ENCODE measurements at places on chromosomes 6 and 20.

DNA sequence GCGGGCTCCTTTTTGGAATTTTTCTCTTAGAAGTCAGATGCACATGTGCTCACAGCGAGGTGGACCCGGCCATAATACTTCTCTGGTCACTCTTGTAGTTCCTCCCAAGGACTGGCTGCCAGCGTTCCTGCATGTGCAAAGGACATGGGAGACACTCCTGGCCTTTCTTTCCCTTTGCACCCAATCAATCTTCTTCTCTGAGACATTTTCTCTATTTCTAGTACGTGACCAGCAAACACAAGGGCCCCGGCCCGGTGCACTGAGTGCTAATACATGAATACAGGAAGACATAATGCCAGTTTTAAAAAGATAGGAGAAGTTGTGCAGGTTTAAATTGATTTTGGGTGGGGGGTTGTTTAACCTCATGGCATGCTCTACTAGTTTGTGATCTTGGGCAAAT lies 233.6 kb downstream of the SMOC2 start:
- DNase-seq = no peak

- no peak for DNase-seq
Measured at GRCh38 chr6:63584125-63584514, 11.8 kb downstream of the LOC128125822 start.

DNA sequence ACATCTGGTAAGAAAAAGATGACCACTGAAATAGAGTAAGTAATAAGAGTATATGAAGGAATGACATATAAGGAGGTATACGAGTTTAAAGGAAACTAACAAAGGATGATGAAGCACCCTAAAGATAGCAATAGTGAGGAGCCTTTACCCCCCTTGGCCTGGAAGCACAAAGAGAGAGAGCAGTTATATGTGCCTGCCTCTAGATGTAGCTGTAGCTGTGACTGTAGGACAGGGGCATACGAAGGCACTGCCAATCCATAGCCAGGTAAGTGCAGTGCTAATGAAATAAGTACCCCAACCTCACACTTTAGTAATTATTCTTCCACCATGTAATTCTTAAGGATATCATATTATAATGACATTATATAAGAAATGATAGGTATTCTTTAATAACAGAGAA lies 90.1 kb upstream of the FKBP1C start:
- DNase-seq = no peak

DNA sequence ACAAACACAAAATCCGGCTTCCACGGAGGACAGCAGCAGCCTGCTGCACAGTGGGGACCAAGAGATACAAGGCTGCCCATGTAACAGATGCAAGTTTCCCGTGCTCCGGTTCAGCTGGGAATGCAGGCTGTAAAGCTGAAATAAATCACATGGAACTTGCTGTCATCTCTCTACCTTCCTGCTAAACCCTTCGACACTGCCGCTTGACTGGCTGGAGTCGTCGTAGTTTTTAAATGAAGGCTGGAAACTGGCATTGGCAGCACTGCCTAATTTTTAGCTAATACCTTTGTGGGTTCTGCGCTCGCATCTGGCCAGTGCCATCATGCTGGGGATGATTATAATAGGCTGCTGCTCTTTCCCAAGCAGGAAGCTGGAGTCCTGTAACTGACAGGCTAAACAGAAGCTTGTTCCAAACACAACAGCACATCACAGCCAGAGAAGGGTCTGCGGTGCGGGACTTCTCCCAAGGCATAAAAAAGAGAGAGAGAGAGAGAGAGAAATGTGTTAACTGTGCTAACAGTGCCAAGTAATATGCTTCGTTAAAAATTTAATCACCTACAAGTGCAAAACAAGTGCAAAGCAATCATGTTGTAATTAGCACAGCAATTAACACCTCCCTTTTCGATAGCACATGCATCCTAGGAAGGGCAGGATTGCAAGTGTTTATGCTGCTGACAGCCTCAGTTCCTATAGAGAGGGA lies 146.1 kb downstream of the TFAP2A start:
- no peak for DNase-seq

- DNase-seq = no peak
Measured at GRCh38 chr6:33993091-33993490, 152.8 kb downstream of the GRM4 start.

- no peak for DNase-seq
Measured at GRCh38 chr20:63688228-63689045, 8.0 kb upstream of the TNFRSF6B start.

- DNase-seq = no peak
Measured at GRCh38 chr20:41247523-41248367, 69.8 kb downstream of the ZHX3 start.

GRCh38 chr20:58706975-58707681 lies 14.5 kb downstream of the NPEPL1 start:
- DNase-seq = no peak

- no peak for DNase-seq
Measured at GRCh38 chr20:19832875-19833274, 74.8 kb downstream of the RIN2 start.

- DNase-seq = peak; percentile 90
Measured at GRCh38 chr6:43454696-43455530, 435 bp downstream of the DLK2 start.

- no peak for DNase-seq
Measured at GRCh38 chr6:84409911-84410310, 182.5 kb upstream of the CEP162 start.

DNA sequence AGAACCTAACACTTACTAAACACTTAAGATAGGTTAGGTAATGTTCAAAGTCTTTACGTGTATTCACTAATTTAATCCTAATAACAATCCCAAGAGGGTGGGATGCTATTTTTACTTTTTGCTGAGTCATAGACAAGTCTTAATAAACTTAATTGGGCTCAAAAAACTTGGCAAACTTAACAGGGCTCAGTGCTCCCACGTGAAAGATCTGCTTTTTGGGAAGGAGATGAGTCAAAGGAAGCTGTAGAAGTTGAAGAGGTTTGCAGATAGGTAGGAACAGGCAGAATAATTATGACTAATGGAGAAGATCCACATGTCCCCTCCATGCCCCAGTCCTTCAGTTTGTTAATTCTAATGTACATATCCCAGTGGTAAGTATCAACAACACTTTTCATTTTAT lies 44.5 kb upstream of the STMND1 start:
- DNase-seq = no peak

GRCh38 chr6:24742216-24742738 lies 23.3 kb upstream of the C6orf62 start:
- DNase-seq = no peak

- DNase-seq = no peak
Measured at GRCh38 chr6:153208706-153209105, 77.6 kb upstream of the RGS17 start.

DNA sequence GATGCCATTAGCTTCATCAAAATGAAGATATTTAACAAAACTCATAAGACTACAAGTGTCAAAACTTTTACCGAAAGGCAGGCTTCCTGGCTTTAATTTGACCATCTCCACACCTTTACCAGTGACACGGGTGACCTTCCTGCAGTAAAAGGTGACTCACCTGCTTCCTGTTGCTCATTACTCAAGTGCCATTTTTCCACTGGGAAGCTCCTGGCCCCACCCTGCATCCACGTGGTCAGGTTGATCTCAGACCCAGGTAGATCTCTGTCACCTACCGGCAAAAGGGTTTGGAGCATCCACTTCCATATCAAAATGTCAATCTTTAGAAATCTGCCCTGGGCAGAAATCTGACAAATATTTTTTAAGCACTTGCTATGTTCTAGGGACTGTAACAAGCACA lies 31.9 kb upstream of the CDH4 start:
- DNase-seq = no peak

DNA sequence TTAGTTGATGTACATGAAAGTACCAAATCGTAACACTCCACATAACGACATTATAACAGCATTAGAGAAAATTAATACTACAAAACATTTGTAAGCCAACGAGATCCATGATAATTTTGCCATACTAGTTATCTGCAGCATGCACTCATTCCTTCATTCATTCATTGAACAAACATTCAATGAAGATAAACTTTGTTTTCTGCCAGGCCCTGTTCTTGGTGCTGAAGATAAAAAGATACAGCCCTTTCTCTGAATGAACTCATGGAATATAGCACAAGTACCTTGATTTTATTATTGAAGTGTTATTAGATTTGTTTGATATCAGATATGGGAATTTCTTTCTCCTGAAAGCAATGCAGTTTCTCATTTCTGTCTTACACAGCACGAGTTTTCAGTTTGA lies 524.0 kb downstream of the TFAP2A start:
- DNase-seq = no peak

- DNase-seq = no peak
Measured at GRCh38 chr6:48401016-48401415, 290.0 kb upstream of the PTCHD4 start.

GRCh38 chr6:137094411-137095008 lies 49.7 kb upstream of the IL20RA start:
- peak; percentile 51 for DNase-seq

DNA sequence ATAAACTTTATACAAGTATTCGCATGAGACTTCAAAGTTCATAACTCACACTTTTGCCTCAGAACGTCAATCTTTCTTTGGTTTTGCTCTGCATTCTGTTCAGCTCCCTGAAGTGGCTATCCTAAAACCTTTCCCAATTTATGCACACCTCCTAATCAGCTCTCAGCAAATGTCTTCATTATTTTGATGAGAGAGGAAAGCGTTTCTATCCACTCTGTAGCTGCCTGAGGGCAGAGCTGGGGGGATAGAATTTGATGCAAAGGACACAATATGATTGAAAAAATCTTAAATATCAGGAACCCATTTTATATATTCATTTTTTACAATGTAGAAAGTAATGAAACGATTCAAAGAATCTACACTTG lies 66.8 kb downstream of the MOXD1 start:
- no peak for DNase-seq

GRCh38 chr20:60206259-60206658 lies 248.0 kb downstream of the CDH26 start:
- DNase-seq = peak; percentile 20

DNA sequence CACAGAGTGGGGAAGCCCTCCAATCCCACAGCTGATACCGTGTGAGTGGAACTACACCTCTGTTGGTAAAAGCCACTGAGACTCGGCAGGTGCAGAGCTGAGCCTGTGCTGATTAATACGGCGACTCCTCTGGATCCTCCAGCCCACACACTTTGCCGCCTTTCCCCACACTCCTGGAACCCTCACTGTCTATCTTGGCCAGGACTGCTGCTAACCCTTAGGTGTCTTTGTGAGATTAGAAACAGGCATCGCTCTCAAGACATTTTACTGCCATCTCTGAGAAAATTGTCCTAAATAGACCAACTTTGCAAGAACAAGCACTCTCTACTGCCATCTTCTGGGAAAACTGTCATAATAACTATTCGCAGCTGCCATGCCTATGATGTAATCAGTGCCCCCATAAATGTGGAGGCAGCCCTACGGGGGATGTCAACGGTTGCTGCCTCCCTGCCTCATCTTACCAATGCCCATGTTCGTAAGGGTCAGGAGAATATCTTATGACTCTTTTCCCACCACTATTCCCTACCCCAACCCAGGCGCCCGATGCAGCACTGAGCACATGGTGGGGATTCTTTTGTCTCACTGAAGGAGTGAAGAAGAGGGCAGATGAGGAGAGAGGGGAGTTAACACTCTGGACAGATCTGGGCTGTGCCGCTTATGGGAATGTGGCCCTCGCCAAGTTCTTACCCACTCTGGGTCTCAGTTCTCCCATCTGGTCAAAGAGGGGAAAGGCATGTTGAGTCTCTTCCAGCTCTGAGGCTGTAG lies 26.1 kb upstream of the KCNB1 start:
- DNase-seq = peak; percentile 12

DNA sequence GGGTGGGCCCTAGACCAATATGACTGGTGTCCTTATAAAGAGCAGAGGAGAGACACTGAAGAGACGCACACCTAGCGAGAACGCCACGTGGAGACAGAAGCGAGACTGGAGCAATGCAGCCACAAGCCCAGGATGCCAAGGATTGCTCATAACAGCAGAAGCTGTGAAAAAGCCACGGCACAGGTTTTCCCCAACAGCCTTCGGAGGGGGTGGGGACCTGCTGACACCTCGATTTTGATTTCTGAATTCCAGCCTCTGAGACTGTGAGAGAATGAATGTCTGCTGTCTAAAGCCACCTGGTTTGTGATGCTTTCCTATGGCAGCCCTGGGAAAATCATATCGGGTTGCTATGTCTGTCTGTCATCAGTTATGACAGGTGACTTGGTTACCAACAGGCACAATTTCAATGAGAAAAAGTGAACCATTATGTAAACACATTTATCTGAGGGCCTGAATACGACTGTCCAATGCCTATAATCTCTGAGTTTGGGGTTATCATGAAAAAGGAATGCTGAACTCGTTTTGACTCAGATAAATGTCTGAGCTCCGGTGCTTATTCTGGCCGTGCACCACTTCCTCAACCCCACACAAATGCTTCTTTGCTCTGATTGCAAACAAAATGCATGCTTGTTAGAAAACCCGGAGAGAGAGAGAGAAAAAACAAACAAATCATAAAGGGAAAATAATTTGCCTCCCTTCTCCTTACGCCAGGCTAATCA lies 769.7 kb downstream of the PTPRT start:
- no peak for DNase-seq

DNA sequence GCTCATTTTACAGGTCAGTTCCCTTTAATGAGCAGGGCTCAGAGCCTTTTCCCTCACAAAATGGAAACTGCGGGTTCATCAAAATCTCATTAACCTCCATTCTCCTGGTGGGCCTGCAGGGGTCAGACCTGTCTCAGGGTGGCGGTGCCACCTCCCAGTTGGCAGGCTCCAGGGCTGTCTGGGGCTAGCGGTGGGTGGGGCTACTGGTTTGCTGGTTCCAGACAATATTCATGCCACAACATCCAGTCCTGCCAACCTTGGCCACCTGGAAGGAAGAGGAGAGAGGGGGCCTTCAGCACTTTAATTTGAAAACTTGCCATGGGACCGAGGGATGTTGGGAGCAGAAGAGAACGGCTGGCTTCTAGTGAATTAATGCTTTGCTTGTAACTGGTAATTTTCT lies 41.9 kb upstream of the CTNNBL1 start:
- DNase-seq = no peak

DNA sequence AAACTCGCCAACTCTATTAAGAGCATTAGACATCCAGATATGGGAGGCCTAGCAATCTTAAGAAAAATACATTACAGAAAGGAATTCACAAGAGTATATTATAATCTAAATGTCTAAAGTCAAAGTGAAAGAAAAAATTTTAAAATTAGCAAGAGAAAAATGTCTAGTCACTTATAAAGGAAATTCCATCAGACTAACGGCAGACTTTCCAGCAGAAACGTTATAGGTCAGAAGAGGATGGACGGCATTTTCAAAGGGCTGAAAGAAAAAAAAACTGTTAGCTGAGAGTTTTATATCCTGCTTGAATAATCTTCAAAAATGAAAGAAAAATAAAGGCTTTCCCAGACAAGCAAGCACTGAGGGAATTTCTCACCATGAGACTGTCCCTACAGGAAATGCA lies 269.0 kb downstream of the HDGFL1 start:
- DNase-seq = no peak

DNA sequence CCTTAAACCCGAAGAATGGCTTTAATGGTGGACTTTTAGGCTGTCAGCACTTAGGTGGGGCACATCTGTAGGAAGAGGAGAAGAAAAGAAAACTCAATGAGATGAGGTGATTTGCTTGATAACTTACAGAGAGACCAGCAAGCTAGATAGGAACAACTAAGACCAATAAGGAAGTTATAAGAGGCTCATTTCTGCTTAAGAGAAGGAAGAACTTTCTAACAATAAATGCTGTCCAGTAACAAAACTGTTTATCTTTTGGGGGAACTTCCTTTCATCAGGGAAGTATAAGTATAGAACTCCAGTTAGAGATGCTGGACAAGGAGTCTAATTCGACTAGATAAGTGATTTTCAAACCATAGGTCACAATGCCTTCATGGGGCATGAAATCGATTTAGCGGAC lies 107.2 kb upstream of the SIRPA start:
- DNase-seq = no peak

Measured in neural crest cell (in vitro differentiated cells).